ENCODE measurements at places on chromosomes 4 and X. TPM values are rescaled to one million over a fixed set of nuclear protein-coding genes. Genes with fewer than 3 reads are reported as not detected.

Gene ATP10D
- 58.6 TPM for total RNA-seq

Gene PABPC1L2A
- total RNA-seq, result not detected

Gene CDX4
- total RNA-seq, result not detected

Gene SSX4B
- not detected for total RNA-seq

Gene AKAP14
- not detected for total RNA-seq

Gene SLC7A11
- total RNA-seq, result 291 TPM

Gene TMPRSS11B
- total RNA-seq, result 0.43 TPM

Gene VCX3B
- total RNA-seq, result not detected

Gene HMX1
- total RNA-seq, result not detected

Gene RS1
- total RNA-seq, result not detected

Gene ADH1B
- not detected for total RNA-seq

Gene CNGA1
- 1.4 TPM for total RNA-seq

Gene TCEAL5
- not detected for total RNA-seq

Gene NALF2
- 2.4 TPM for total RNA-seq

Gene WDR44
- 20.3 TPM for total RNA-seq

Gene NLRP2B
- total RNA-seq, result not detected

Gene DGKK
- total RNA-seq, result not detected

Gene PGAM4
- not detected for total RNA-seq

Gene CPZ
- total RNA-seq, result 0.21 TPM

Gene RTL3
- not detected for total RNA-seq

Gene AFF1
- 39.9 TPM for total RNA-seq

Gene XAGE1A
- not detected for total RNA-seq

Gene NOA1
- total RNA-seq, result 18.4 TPM

Gene AFM
- not detected for total RNA-seq

Gene RHOXF2
- total RNA-seq, result not detected

Gene RAB39B
- total RNA-seq, result 0.07 TPM

Gene ARMCX4
- 0.34 TPM for total RNA-seq

Gene SMIM10
- not detected for total RNA-seq

Gene PPEF2
- not detected for total RNA-seq

Gene GLRA2
- not detected for total RNA-seq

Gene SMIM43
- not detected for total RNA-seq

Gene SLC38A5
- total RNA-seq, result 150 TPM

Gene NSUN7
- total RNA-seq, result 3.6 TPM
